ENCODE measurements at places on chromosomes 7 and 10.

DNA sequence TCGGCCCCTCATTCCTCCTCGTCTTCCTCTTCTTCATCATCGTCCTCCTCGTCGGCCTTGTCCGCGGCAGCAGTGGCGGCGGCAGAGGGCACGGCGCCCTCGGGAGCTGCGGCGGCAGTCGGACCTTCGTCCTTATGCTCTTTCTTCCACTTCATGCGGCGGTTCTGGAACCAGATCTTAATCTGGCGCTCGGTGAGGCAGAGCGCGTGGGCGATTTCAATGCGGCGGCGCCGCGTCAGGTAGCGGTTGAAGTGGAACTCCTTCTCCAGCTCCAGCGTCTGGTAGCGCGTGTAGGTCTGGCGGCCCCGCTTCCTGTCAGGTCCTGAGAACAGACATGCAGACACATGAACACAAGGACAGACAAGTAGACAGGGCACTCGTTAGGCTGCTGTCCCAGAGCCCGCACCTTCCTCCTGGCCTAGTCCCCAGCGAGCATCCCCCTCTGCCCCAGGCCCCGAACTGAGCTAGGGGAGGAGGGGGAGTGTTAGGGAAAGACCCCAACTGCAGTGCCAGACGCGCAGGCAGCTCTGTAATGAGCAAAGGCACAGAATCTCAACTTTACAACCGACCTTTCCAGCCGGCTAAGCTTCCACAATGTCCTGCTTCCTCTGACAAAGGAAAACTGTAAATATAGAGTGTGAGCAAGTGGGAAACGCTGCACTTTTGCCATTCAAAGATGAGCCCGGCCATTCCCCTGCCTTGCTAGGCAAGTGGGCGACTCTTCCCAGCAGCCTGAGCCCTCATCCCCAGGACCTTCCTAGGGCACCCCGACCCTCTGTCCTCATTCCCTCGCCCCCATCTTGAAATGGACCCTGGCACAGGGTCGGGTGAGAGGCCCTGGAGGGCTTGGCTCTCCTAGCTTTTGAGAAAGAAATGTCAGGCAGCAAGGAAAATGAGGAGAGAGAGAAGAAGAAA is 1.3 kb downstream of the HOXA7 start:
- DNase-seq: no peak

GRCh38 chr7:92641921-92642511 is 51.8 kb upstream of the FAM133B start:
- no peak for DNase-seq

- no peak for DNase-seq
Measured at GRCh38 chr10:13470270-13470669, 58.5 kb downstream of the BEND7 start.

DNA sequence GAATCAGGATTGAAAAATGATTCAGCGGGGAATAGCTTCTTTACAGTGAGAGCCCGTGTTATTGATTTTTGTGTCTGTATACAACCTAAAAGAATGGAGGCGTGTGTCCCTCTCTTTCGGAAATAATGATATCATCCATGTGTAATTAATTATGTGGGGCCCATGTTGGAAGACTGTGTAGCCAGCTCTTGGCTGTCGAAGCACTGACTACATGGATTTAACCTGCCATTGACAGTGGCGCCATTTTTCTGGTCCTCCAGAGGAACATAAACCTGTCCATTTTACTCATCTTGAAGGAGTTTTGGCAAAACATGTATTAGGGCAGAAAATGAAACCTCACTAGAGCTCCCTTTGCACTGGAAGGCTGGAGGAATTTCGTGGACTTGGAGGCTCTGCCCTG is 119.6 kb downstream of the ITIH5 start:
- DNase-seq: no peak

DNA sequence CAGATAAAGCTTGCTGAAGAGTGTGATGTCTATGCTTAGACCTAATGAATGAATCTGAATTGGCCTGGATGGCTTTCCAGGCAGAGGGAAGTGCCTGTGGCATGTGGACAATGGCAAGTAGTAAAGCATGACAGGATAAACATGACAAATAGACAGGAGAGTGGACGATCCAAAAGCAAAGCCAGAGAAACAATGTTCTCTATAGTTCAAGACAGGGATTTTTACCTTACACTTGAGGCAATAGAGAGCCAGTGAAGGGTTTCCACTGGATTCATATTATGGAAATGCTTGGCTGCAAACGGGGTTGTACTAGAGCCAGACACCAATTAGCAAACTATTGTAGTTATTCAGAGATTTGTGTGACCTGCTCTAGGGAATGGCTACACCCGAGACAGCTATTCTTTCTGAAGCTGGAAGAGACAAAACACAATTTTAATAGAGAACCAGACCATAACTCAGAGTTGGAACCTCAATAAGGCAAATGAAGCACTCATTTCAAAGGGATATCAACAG is 2.3 kb downstream of the AGMO start:
- no peak for DNase-seq

DNA sequence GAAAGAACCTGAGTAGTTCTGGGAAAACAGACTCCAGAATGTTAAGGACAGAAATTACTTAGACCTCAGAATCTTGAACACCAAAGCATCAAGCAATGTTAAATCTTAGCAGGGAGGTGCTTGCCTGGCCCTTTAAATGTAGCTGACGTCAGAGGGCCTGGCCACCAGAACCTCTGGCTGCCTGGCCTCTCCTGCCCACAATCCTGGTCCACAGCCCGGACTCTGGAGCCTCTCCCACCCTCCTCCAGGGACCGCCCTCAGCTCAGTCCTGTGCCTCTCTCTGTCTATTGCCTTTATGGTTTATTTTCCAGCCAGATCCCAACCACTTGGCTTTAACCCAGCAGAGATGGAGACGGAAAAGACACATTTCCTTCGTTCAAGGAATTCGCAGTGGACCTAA is 42.2 kb upstream of the EGR2 start:
- no peak for DNase-seq

DNA sequence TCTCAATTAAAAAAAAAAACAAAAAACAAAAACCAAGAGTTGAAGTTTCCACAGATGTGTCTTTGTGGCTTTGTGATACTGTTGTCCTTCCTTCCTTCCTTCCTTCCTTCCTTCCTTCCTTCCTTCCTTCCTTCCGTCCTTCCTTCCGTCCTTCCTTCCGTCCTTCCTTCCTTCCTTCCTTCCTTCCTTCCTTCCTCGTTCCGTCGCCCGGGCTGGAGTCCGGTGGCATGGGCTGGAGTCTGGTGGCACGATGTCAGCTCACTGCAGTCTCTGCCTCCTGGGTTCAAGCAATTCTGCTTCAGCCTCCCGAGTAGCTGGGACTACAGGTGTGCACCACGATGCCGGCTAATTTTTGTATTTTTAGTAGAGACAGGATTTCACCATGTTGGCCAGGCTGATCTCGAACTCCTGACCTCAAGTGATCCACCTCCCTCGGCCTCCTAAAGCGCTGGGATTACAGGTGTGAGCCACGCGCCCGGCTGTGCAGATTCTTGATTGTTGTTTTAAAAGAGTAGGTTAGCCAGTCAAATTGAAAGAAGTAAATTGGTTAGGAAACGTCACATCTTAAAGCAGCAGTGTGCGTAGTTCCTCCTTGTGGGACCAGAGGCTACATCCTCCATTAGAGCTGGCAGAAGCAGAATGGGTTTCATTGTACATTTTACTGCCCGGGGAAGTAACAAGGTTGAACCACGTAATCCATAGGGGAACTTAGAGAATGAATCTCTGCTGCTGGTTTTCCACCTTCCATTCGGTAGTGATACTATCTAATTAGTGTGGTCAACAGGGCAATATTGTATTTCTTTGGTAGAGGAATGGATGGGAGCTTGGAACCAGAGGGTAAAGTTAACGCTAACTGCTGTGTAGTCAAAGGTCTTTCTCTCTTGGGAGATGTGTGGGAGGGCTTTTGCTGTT is 20.6 kb downstream of the DNAJB6 start:
- DNase-seq: no peak

GRCh38 chr10:132711613-132712121 is 74.3 kb downstream of the NKX6-2 start:
- no peak for DNase-seq

DNA sequence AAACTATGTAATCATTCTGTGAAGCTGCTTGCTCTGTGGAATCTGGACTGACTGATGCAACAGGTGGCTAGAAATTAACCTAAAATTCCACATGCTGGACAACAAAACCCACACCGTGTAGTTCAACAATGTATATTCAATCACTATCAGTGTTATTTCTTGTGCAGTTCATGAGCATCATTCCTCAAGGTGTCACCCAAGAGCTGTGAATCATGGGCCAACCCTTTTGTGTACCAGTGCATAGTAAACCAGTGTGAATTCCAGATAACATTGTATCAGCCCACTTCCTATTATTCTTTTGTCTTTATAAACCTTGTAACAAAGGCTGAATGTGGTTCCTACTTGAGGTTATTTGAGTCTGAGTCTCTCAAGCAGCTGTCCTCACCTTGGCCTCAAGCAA is 905.2 kb upstream of the ZNF722 start:
- no peak for DNase-seq

GRCh38 chr10:124763267-124763666 is 19.1 kb upstream of the FAM53B start:
- DNase-seq: no peak

DNA sequence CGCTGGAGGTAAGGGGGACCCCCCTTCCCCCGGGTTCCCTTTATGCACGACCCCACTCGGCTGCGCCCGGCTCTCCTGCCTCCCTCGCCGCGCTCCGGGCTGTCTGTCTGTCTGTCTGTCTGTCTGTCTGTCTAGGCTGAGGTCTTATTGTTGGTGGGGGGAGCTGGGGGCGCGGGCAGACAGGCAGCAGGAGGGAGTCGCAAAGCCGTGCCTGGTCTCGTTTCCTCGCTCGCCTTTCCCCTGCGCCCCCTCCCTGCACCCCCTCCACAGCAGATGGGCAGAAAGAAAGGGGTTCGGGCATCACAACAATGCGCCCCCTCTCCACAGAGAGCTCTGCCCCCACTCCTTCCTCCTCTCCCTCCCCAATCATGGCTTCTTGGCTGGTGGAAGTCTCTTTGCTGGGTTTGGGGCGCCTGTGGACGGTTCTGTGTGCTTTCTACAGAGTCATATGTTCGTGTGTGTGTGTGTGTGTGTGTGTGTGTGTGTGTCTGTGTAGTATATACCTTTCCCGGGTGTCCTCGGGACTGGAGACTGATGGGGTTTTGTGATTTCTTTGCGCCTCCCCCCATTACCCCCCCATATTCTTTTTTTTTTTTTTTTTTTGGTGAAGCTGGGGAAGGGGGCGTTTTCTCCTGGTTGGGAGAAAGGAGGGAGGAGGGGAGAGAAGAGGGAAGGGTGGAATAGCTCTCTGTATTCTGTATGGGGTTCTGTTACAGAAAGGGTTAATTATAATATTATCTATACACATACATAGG is 1.9 kb downstream of the AUTS2 start:
- DNase-seq: no peak

- peak; percentile 4 for DNase-seq
Measured at GRCh38 chr7:44460325-44460724, 30.1 kb downstream of the NUDCD3 start.

DNA sequence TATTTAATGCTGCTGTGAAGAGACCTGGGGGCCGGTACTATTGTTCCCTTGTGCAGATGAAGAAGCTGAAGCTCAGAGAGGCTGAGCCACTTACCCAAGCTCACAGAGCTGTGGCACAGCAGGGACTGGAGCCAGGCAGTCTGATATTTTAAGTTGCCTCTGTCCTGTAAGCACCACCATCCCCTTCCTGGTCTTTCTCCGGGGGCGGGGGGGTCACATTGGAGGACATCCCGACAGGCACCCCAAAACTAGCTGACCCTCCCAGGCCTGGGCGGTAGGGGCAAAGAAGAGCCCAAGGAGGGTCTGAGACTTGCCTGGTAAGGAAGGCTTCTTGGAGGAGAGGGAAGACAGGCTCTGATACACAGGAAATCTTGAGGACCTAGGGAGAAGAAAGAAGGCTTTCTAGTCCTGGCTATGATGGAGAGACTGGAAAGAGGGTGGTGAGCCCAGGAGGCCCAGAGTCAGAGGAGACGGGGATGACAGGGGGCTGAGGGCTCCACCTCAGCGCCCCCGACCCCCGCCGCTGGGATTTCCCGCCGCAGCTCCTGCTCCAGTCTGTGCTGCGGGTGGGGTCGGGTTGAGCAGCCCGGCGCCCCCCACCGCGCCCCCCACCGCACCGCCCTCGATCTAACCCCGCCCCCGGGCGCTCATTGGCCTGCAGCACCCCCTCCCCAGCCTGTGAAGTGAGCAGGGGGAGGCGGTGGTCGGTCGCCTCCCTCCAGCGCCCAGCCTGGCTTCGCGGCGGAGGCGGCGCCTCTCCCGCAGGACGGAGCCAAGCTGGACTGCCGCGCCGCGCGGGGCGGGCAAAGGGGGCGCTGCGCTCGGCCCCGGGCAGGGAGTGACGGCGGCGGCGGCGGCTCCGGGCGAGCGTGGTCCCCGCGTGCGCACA is at the start of gene ADCYAP1R1:
Gene ADCYAP1R1 (plus strand): TSS at position 711 of the 889 bp plus-strand sequence. CDS start 10,957 bp downstream, outside the sequence.
- no peak for DNase-seq

- DNase-seq: no peak
Measured at GRCh38 chr7:106101726-106102125, 10.4 kb downstream of the SYPL1 start.

DNA sequence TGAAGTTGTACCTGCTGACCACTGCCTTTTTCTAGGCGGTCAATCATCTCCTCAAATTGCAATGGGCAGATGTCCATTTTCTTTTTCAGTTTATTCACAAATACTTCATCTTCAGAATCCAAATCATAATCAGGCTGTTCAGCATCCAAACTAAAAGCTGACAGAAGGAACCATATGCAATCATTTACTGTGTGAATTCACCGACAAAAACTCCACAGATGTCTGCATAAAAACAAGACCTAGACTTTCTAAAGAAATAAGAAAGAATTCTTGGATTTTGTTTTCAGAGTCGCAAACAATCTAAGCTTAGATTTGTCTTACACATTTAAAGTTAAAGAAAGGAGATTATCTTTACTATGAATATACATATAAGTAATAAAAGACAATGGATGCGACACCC is 53.4 kb downstream of the EPC1 start:
- no peak for DNase-seq

Measured in stimulated activated CD4-positive, alpha-beta T cell treated with anti-CD3 and anti-CD28 coated beads, Interleukin-1b, Interleukin-23, amount 100 ng/mL, for 1 hour (primary cell).